NCI-H2081 treated with DMSO at 0.1 percent for 48 hours (cell line): ENCODE measurements at places on chromosomes 12 and 14.

- DNase-seq = no peak
Measured at GRCh38 chr14:28608443-28608842, 158.1 kb upstream of the FOXG1 start.

DNA sequence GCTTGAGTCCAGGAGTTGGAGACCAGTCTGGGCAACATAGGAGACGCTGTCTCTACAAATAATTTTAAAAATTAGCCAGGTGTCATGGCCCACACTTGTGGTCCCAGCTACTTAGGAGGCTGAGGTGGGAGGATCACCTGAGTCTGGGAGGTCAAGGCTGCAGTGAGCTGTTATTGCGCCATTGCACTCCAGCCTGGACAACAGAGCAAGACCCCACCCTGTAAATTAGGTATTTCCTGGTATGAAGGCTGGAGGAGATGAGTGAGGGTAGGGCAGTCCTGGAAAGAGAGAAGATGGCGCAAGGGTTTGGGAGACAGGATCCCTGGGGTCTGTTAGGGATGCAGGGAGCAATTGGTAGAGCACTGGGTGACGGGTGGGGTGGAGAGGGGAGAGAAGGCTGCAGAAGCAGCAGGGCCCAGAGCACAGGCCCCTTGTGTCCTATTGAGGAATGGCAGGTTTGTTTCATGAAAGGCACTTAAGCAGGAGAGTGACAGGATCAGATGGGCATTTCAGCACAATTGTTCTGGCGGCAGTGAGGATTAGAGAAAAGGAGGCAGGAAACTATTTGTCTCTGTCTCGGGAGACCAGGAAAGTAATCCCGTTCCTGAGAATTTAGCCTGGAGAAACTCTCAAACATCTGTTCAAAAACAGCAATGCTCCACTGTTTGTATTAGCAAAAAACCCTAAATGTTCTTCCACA, 47.2 kb upstream of the KTN1 start:
- no peak for DNase-seq

DNA sequence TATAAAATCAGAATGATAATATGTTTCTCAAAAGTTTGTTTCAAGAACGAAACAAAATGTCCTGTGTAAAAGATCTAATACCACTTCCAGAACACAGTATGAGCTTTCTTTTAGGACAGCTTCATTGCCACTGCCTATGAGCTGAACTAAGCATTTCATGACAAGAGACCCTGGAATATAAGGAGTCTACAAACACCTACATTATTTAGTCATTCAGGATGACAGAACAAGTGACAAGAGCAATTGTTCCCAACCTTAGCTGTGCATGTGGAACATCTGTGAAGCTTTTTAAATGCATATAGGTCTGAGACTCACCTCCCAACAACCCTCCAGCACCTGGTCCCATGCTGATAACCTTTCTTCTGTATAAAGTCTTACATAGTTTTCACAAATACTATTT, 103.1 kb upstream of the GARIN6 start:
- no peak for DNase-seq

GRCh38 chr12:121767525-121768016, 25.9 kb downstream of the RHOF start:
- no peak for DNase-seq

- DNase-seq = no peak
Measured at GRCh38 chr12:26452511-26452910, 257.1 kb downstream of the SSPN start.

DNA sequence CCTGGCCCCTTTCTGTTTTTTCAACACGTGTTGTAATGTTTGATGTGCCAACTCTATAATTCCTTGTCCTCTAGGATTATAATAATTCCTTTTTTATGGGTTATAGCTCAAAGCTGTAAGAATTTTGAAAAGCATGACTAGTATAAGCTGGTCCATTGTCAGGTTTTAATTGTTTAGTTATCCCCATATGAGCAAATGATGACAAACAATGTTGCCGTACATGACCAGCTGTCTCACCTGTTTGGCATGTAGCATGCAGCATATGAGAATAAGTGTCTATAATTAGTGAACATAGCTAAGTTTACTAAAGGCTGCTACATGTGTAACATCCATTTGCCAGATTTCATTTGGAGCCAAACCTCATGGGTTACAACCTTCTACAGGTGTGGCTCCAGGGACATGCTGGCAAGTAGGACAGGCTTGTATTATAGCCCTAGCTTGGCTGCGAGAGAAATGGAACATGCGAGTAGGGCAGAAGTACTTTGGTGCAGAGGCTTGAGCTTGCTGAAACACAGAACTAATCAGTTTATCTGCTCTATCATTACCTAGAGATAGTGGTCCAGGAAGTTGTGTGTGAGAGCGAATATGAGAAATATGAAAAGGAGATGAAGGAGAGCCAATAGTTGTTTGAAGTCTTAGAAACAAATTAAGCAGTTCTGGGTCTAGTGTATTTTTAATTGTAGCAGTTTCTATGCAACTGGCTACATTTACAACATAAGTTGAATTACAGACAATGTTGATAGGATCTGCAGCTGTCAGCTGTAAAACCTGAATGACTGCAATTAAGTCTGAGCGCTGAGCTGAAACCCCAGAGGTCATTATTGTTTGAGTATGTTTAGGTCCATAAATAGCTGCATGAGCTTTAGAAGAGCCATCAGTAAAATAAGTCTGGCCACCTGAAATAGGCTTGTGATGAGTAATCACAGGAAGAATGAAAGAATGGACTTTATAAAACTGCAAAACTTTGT, 22.6 kb upstream of the MAPKAPK5 start:
- peak; percentile 62 for DNase-seq

DNA sequence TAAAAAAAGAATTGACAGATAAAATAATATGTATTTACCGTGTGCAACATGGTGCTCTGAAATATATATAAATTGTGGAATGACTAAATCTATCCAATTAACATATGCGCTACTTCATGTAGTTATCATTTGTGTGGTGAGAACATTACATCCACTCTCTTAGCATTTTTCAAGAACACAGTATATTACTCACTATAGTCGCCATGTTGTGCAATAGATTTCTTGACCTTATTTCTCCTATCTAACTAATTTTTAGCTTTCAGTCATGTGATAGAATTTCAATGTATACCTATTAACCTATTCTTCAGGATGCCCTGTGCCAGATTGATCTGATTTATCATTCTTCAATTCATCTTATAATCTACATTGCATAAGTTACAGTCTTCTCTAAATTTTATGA, 178.6 kb downstream of the BCAT1 start:
- no peak for DNase-seq

- peak; percentile 31 for DNase-seq
Measured at GRCh38 chr12:112900298-112901145, 6.2 kb upstream of the OAS1 start.

- DNase-seq = no peak
Measured at GRCh38 chr14:33026850-33027430, 88.3 kb downstream of the NPAS3 start.

- no peak for DNase-seq
Measured at GRCh38 chr12:20040831-20041230, 327.5 kb upstream of the PDE3A start.

DNA sequence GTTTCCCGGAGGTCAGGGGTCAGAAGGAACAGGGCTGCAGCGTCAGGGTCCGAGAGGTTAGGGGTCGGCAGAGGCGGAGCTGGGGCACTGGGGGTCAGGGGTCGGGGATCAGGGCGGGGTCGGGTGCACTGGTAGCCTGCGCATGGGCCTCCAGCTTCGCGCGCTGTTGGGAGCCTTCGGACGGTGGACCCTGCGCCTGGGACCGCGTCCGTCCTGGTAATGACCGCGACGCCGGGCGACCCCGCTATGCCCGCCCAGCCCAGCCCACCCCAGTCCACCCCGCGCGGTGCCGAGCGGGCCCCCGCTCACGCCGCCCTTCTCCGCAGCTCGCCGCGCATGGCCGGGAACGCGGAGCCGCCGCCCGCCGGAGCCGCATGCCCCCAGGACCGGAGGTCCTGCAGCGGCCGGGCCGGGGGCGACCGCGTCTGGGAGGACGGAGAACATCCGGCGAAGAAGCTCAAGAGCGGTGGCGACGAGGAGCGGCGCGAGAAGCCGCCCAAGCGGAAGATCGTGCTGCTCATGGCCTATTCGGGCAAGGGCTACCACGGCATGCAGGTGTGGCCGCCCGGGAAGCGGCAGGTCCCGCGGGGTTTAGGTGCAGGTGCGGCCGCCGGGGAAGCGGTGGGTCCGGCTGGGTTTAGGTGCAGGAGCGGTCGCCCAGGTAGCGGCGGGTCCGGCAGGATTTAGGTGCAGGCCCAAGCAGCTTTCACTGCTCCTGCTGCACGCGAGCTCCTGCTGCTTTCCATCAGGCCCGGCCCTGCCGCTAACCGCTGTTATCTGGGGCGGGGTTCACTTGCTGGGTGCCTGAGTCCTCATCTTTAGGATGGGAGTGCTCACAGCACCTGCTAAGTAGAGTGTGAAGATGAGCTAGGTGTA, 743 bp downstream of the PUS1 start:
- no peak for DNase-seq

DNA sequence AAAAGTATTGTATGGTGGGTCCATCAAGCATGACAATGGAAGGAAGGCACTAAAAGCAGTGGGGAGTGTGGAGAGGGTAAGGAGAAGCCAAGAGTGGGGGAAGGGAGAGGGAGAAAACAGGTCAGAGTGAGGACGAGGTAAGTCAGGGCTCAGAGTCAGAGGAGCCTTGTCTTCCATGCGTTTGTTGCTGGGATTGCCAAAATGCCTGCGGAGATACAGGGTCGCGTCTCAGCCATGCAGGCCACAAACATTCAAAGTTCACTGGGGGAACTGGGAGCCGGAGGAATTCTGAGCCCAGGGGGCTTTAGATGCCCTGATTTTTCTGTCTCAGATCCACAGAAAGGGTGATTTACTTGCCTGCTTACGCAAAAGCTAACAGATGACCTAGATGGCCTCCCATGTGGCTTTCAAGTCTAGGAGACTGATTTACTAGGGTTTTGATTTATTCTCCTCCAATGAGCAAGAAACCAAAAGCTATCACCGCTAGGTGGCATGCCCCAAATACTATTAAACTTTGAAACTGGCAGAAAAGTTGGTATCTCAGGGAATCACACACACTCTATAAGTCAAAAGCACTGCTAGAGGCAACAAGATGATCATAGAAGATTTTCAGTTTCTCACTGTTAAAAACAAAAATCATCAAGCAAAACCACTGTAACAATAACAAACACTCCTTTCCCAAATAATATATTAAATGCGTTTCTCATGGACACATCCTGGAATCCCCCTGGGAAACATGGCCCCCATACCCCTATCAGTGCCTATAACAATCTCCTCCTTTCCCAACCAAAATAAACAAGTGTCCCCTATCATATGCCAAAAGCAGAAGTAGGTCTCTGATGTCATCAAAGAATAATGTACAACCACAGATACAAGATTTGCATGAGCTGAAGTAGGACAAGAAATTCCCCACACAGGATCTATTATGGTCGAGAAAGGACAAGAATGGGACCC, 26.6 kb upstream of the MDM1 start:
- DNase-seq = no peak

- no peak for DNase-seq
Measured at GRCh38 chr12:111686574-111687105, 787 bp downstream of the ACAD10 start.

DNA sequence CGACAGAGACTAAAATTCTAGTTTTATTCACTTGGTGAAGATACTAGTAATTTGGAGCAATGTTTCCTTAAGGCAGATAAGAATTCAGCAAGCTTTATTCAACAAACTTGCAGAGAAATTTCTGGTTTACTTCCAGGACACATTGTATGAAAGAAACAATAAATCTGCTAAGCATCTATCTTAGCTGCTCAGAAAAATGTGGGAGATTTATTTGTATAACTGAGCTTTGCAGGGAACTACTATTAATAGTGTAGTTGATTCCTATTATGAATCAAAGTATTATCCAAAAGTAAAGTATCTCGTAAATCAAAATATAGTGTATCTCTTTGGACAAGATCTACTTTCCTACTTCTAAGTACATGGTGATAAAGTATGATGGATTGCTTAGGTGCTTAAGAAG, 239.4 kb upstream of the TMTC1 start:
- DNase-seq = no peak

GRCh38 chr14:100810861-100811461, 15.0 kb upstream of the MEG3 start:
- no peak for DNase-seq

GRCh38 chr12:4518106-4518728, 20.5 kb upstream of the RAD51AP1 start:
- no peak for DNase-seq

DNA sequence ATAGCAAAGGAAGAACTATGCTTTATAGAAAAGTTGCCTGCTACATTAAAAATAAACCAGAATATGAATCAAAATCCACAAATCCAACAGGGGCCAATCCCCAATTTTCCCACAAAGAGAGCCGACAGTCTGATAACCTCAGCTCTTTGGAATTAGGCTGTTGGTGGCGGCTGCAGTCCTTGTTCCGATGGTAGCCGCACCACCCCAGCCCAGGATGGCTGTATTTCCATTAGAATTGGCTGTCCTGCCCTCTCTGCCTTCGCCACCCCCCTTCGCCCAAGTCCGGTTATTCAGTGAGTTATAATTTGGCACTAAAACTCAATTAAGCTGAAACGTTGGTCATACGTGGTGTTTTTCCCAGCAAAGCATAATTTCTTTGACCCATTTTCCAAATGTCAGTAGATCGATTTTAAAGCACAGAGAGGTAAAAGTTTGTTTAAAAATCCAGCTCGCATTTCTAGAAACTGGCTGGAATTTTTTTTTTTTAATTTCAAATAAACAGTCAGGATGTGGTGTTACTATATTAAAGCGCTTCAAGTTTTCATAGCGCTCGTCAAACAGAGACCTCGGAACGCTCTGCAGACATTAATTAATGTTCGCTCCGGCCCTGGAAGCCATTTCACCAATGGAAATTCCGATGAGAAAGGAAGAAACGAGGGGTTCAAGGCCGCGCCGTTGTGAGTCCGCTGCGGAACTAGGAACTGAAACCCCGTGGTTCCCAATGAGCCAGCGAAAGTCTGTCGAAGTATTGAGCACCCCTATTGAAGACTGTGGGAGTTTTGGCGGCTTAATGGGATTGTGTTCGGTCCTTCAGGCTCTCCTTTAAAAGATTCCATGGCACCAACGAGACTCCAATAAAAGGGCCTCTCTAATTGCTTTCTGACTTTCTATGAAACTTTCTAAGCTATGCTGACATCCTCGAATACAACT, 104.8 kb upstream of the DIO3 start:
- DNase-seq = no peak

DNA sequence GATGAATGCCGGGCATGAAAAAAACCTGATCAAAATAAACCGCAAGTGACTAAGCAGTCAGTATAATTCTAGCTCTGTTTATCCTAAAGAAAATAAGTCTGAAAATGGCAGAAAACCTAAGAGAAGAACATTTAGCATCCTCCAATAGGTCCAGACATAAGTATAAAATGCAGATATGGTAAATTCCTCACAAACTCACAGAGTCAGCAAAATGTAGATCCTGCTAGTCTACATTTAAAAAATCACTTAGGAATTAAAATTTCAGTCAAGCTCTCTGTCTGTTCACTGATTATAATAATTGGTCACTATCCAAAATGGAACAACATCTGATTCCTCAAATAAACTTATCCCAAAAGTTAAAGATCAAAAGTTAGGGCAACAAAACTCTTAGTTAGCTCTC, 95.1 kb downstream of the DIO2 start:
- DNase-seq = no peak
